ENCODE measurements at places on chromosomes 7 and 10. TPM values are rescaled to one million over a fixed set of nuclear protein-coding genes. Genes with fewer than 3 reads are reported as not detected.

The MSMB gene
- 8.4 TPM for total RNA-seq

GRCh38 chr10:131087464-131088215 lies 223.9 kb downstream of the TCERG1L start:
- no peaks in the 10 kb centered on the region for H3K36me3 ChIP-seq
- no peak for DNase-seq
- no peak overlapping the region for H3K4me3 ChIP-seq
- H3K27me3 ChIP-seq, result no peaks in the 10 kb centered on the region
- no peaks in the 10 kb centered on the region for H3K4me1 ChIP-seq

The PRKAR2B gene
- total RNA-seq, result 23.1 TPM

DNA sequence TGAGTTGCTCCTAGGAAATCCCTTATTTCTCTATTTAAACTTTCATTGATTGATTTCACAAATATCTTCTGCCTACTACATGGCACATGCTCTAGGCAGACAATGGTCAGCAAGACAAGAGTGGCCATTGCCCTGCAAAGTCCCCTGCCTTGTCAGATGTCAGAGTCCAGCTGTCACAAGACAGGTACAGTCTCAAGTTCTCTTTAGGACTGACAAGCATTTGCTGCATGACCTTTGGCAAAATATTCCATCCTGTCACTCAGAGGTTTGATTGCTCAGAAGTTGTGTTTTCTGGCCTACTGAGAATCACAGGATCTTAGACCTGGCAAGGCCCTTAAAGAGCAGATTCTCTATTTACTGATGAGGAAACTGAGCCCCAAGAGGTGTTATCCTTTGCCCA lies 322.3 kb upstream of the NFE2L3 start:
- H3K27me3 ChIP-seq, result no peaks in the 10 kb centered on the region
- H3K4me3 ChIP-seq, result no peak overlapping the region
- H3K27ac ChIP-seq, result no peak overlapping the region
- no peaks in the 10 kb centered on the region for H3K4me1 ChIP-seq
- H3K36me3 ChIP-seq, result no peaks in the 10 kb centered on the region

DNA sequence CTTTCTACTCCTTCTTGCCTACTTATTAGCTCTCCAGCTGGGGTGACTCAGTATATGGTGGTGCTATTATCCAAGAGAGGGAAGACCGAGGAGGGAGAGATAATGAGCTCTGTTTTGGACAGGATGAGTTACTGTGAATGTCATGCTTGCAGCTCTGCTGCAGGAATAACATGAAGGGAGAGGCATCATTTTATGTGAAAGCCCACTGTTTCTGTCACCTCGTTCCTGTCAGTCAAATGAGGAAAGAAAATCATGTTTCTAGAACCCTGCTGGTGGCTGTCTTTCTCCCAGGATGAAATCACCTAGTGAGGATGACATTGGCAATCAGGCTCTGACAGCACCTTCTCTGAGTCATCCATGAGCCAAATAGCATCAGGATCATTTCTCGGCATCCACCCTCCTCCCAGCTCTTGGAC lies 1291.6 kb upstream of the AUTS2 start:
- H3K4me3 ChIP-seq, result no peak overlapping the region
- H3K36me3 ChIP-seq, result no peaks in the 10 kb centered on the region
- DNase-seq, result no peak
- no peak overlapping the region for H3K27ac ChIP-seq
- H3K27me3 ChIP-seq, result peaks cover 10% of the 10 kb centered on the region
- H3K4me1 ChIP-seq, result no peaks in the 10 kb centered on the region

GRCh38 chr10:6399231-6399741 lies 180.8 kb downstream of the PRKCQ start:
- peak overlapping the region; percentile 39 for H3K27ac ChIP-seq
- H3K4me1 ChIP-seq, result peaks cover 12% of the 10 kb centered on the region
- H3K36me3 ChIP-seq, result no peaks in the 10 kb centered on the region
- H3K4me3 ChIP-seq, result no peak overlapping the region
- DNase-seq, result no peak

The HTRA1 gene
- 35.6 TPM for total RNA-seq

GRCh38 chr7:149716932-149717307 lies 56.5 kb downstream of the ZNF467 start:
- H3K4me3 ChIP-seq, result no peak overlapping the region
- no peaks in the 10 kb centered on the region for H3K27me3 ChIP-seq
- H3K4me1 ChIP-seq, result peaks cover 27% of the 10 kb centered on the region
- no peak for DNase-seq
- H3K36me3 ChIP-seq, result peaks cover 24% of the 10 kb centered on the region
- no peak overlapping the region for H3K27ac ChIP-seq

DNA sequence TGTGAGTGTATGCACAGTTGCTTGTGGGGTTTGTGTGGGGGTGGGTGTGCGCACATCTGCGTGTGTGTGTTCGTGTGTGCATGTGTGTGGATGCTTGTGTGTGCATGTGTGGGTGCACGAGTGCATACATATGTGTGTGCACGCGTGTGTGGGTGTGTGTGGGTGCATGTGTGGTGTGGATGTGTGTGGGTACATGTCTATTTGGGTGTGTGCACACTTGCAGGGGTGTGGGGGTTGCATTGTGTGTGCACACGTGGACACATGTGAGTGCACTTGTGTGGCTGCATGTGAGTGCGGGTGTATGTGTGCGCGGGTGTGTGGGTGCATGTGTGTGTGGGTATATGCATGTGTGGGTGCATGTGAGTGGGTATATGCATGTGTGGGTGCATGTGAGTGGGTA lies 73.7 kb downstream of the NKX6-2 start:
- H3K27ac ChIP-seq, result no peak overlapping the region
- H3K4me3 ChIP-seq, result no peak overlapping the region
- H3K36me3 ChIP-seq, result peaks cover 74% of the 10 kb centered on the region
- no peaks in the 10 kb centered on the region for H3K27me3 ChIP-seq
- no peaks in the 10 kb centered on the region for H3K4me1 ChIP-seq
- DNase-seq, result no peak

DNA sequence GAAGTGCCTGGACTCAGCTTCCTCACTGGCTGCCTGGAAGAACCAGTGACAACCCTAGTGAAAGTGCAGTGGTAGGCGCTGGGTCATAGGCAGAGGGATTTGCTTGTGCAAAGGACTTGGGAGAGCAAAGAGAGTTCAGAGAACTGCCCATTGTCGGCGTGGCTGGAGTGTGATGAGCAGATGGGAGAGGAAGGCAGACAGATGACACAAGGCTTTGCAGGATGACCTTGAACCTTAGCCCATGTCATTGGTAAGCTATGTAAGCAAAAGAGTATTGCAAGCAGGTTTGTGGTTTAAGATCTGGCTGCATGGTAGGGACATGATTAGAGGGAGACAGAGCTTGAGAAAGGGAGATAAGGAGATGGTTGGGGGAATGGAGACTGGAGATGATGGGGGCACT lies 35.3 kb upstream of the NOBOX start:
- H3K27ac ChIP-seq, result no peak overlapping the region
- H3K4me1 ChIP-seq, result no peaks in the 10 kb centered on the region
- H3K27me3 ChIP-seq, result no peaks in the 10 kb centered on the region
- no peak overlapping the region for H3K4me3 ChIP-seq

DNA sequence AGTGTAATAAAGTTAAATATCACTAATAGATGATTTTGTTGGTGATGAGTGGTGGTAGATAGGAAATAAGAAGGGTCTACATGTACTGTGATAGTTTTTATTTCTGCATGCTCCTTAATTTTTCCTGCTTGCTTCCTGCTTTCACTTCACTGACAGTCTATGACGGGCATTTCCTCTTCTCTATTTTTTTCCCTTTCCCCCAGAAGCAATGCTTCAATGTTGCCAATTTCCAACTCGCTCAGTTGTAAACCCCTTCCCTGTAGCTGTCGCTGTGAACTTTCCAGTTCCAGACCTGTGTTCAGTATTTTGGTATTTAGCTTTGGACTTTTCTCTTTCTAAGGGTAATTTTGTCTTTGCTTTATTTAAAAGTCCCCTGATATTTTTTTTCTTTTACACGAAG lies 123.5 kb upstream of the AGR3 start:
- H3K27me3 ChIP-seq, result no peaks in the 10 kb centered on the region
- no peak overlapping the region for H3K4me3 ChIP-seq
- no peaks in the 10 kb centered on the region for H3K4me1 ChIP-seq
- no peak overlapping the region for H3K27ac ChIP-seq

GRCh38 chr10:103493916-103494877 lies 692 bp downstream of the NEURL1 start:
- H3K4me3 ChIP-seq, result peak overlapping the region; percentile 61
- H3K4me1 ChIP-seq, result peaks cover 28% of the 10 kb centered on the region
- H3K36me3 ChIP-seq, result no peaks in the 10 kb centered on the region
- H3K27ac ChIP-seq, result no peak overlapping the region
- DNase-seq, result no peak

DNA sequence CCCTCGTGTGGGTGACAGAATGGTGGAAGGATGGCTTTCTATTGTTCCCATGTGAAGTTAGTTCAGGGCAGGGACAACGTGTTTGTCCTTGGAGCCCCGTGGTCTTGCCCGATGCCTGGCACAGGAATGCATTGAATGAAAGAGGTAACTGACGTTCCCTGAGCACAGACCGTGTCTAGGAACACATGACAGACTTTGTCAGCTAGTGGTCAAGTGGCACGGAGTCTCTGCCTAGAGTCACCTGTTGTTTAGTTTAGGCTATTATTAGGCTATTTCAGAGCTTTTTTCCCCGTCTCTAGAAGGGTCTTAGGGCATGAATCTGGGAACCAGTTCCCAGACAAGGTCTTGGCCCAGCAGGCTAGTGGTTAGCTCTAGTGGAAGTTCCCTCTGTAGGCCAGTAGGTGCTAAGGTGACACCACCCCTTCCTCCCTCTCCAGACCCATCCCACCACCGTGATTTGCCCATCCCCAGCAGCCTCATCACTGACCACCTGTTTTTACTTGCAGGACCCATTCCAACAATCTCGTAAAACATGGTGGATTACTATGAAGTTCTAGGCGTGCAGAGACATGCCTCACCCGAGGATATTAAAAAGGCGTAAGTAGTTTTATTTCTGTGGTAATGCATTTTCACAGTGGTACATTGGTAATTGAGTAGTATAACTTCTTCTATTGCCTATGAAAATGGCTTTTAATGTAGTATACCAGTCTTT lies 21.4 kb downstream of the DNAJB6 start:
- no peak for DNase-seq
- H3K27ac ChIP-seq, result no peak overlapping the region
- H3K36me3 ChIP-seq, result no peaks in the 10 kb centered on the region
- H3K4me3 ChIP-seq, result no peak overlapping the region

DNA sequence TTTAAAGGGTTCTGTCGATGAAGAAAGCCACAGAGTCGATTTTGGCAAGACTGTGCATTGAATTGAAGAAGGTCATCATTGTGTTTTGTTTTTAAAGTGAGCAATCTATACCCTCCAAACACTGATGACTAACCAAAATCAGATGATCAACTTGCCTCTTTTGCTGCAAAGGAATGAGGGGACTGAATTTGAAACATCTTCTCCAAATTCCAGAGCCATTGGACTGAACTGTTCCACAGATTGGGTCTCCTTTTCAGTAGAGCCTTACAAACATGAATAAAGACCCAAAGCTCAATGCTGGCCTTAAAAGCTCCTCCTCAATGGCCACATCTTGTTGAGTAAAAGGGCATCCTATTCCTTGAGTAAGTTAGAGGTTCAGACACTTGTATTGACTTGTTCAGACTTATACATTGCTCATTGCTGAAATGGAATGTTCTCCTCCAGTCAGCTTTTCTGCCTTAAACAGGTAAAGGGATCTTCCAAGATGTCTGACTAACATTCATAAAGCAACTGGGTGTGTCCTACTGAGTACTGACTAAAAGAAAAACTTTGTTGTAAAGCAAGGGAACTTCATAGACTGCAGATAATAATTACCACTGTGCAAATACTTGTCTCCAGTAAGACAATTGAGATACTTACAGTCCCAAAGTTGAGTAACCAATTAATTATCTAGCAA lies 630.6 kb downstream of the KCNMA1 start:
- DNase-seq, result no peak
- no peak overlapping the region for H3K27ac ChIP-seq
- no peak overlapping the region for H3K4me3 ChIP-seq
- H3K36me3 ChIP-seq, result no peaks in the 10 kb centered on the region
- no peaks in the 10 kb centered on the region for H3K27me3 ChIP-seq

The NRBF2 gene
- 12.2 TPM for total RNA-seq

DNA sequence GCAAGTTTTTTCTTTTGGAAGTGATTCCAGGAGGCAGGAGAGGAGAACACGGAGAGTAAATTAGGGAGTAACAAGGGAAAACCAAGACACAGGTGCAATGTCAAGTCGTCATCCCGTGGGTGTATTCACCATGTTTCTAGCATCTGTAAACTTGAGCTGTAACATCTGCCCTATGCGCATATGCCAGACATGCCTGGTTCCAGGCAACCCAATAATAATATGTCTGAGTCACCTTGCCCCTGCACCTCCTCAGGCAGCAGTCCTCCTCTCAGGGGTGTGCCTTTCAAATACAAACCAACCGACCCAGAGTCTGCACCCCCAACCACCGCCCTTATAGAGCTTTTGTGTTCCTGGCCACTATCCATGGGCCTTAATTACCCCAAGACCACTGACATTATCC lies 107.0 kb upstream of the PDE1C start:
- DNase-seq, result no peak
- no peaks in the 10 kb centered on the region for H3K36me3 ChIP-seq
- no peak overlapping the region for H3K27ac ChIP-seq
- no peaks in the 10 kb centered on the region for H3K27me3 ChIP-seq

The FAM24B gene
- total RNA-seq, result not detected

DNA sequence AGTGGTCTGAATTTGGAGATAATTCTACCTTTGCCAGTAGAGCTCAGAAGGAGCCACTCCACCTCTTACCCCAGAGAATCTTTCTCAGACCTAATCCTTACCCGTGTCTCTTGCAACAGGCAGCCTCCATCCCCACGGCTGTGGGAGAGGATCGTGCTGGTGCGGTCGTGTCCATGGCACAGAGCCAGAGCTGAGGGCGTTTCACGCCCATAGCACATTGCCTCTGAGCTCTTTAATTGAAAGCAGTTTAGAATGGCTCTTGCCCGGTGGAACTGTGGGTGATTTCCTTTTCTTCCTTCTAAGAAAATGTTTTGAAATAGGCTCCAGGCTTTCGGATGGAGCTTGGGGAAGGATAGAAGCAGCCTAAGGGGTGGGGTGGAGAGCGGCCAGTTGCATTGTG lies 41.5 kb downstream of the PRF1 start:
- H3K36me3 ChIP-seq, result no peaks in the 10 kb centered on the region
- no peak overlapping the region for H3K4me3 ChIP-seq
- no peaks in the 10 kb centered on the region for H3K27me3 ChIP-seq
- H3K4me1 ChIP-seq, result peaks cover 11% of the 10 kb centered on the region
- no peak overlapping the region for H3K27ac ChIP-seq

The STEAP2 gene
- total RNA-seq, result 5.0 TPM

The ASIC3 gene
- 0.95 TPM for total RNA-seq

The PAX4 gene
- not detected for total RNA-seq

DNA sequence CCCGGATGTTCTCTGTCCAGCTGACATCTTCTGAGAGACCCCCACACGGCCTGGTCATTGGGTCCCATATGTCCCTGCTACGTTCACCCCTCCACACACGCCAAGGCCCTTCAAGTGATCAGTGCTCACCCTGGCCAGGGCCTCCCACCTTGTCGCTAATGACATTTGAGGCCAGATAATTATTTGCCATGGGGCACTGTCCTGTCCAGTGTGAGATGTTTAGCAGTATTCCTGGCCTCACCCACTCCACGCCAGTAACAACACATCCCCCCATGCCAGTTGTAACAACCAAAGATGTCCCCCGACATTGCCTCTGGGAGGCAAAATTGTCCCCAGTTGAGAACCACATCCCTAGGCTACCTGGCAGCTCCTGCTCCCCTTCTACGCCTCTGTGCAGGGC lies 49.9 kb upstream of the NANOS1 start:
- H3K27ac ChIP-seq, result no peak overlapping the region
- H3K27me3 ChIP-seq, result no peaks in the 10 kb centered on the region
- no peak for DNase-seq

The ZNF467 gene
- total RNA-seq, result 1.2 TPM
